ENCODE measurements at places on chromosomes 12 and 14. TPM values are rescaled to one million over a fixed set of nuclear protein-coding genes. Genes with fewer than 3 reads are reported as not detected.

NID2 gene
- 45.3 TPM for total RNA-seq

ANKRD33 gene
- total RNA-seq, result 1.2 TPM

NOVA1 gene
- 4.5 TPM for total RNA-seq

TSHR gene
- total RNA-seq, result not detected

OR4E2 gene
- not detected for total RNA-seq

C12orf54 gene
- total RNA-seq, result not detected

TAS2R9 gene
- total RNA-seq, result 0.18 TPM

AP5M1 gene
- 27.9 TPM for total RNA-seq

IGF1 gene
- 0.39 TPM for total RNA-seq

SDR9C7 gene
- total RNA-seq, result not detected

BEGAIN gene
- total RNA-seq, result 0.05 TPM

CLEC4A gene
- total RNA-seq, result not detected

PAPLN gene
- total RNA-seq, result 17.1 TPM

GLI1 gene
- total RNA-seq, result 0.19 TPM

KRT6C gene
- total RNA-seq, result not detected

SLC25A3 gene
- total RNA-seq, result 417 TPM

Measured in glomerular endothelial cell (primary cell).